CD4-positive, alpha-beta T cell (primary cell): ENCODE measurements at places on chromosomes 3 and 15. TPM values are rescaled to one million over a fixed set of nuclear protein-coding genes. Genes with fewer than 3 reads are reported as not detected.

SAMMSON gene
- not detected for total RNA-seq

ALDH1A3 gene
- not detected for total RNA-seq

BTLA gene
- 9.6 TPM for total RNA-seq

DUOXA2 gene
- total RNA-seq, result not detected

PPP1R2 gene
- total RNA-seq, result 205 TPM

CIDEC gene
- total RNA-seq, result not detected

PPP1R14D gene
- total RNA-seq, result not detected

SYNPR gene
- not detected for total RNA-seq

TMEM207 gene
- not detected for total RNA-seq

CCDC54 gene
- total RNA-seq, result not detected

GRM7 gene
- not detected for total RNA-seq

LRRC34 gene
- 0.52 TPM for total RNA-seq
